ENCODE measurements at places on chromosomes 3 and 15.
A peak's percentile ranks its signal among the peaks of the same experiment; 100 is the strongest.

- DNase-seq, result no peak
Observed at GRCh38 chr15:64782751-64783150, 7.4 kb upstream of the RBPMS2 start.

DNA sequence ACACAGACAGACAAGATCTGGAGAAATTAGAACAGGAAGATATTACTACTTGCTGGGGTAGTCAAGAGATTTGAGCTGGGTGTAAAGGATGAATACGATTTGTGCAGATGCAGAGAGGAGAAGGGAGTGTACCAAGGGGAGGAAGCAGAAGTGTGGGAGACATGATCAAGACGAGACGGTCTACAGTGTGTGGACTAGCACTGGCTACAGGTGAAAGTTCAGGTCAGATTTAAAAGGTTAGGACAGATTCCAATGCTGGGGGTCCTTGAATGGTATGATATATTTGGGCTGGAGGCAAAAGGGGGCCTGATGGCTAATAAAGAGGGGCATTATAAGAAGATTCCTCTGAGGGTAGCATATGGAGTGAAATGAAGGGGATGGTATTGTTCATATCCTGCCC lies 12.1 kb downstream of the LDHAL6B start:
- DNase-seq, result no peak

DNA sequence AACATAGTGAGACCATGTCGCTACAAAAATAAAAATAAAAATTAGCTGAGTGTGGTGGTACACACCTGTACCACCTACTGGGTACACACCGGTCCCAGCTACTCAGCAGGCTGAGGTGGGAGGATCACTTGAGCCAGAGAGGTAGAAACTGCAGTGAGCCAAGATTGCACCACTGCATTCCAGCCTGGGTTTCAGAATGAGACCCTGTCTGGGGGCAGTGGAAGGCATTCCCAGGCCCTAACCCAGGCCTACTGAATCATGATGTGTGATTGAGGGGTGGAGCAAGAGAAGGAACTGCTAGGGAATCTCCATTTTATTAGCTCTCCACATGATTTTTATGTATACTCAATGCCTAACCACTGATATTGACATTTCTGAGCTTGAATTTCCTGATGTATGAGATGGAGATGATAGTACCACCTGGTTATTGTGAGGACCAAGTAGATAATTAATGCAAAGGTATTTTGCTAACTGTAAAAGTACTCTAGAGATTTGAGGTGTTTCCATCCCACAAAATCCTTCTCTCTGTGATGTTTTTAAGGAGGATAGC lies 169.5 kb upstream of the UMPS start:
- DNase-seq, result no peak

DNA sequence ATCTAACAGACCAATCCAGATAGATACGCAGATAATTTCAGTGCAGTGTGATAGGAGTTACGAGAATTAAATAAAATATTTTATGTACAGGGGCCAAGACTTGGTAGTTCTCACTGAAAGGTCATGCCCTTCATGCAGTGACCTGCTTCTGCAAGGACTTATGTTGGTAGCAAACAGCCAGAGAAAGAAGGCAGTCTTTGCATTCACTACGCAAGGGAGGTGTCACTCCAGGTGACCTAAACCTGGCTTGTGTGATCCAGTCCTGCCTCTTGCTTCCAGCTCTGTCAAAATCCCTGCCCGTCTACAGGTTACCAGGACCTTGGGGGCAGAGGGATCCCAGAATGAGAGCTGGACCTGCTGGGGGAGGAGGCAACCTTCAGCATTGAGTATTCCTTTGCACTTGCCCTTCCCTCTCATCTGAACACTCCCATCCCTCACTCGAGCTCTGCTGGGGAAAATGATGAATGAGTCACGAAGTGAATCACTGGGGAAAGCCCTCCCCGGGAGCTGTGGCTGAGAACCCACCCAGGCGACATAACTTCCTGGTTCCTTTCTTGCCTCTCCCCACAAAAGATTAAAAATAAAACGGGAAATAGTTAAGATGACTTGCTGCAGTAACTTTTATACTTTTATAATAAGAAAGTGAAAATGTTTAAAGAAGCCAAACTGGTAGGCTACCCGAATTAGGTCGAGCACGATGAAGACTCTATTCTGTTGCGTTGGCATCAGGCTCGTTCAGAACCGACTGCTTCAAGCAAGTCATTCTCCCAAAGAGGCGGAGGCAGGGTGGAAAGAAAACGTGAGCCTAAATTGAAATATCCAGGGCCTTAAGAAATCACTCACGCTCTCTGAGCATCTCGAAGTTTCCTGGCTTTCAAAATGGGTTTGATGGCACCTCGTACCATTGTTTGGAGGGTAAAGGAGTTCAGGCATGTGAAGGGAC lies 216.1 kb downstream of the SLCO3A1 start:
- peak; percentile 9 for DNase-seq

DNA sequence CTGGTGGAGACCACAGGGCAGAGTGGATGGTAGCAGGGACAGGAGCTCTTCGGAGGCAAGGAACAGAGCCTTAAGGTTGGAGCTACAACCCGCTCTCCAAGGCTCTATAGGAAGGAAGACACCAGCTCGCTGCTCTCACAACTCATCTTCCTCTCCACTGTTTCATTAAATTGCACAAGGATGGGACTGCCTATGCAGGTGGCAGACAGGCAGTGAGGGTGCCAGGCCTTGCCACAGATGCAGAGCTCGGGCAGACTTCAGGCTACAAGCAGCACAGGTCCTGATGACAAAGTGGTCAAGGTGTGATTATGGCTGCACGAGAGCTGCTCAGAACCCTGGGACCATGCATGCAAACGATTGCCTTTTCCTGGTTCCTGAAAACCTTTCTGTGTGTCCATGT lies 144.6 kb downstream of the FOXP1 start:
- no peak for DNase-seq

DNA sequence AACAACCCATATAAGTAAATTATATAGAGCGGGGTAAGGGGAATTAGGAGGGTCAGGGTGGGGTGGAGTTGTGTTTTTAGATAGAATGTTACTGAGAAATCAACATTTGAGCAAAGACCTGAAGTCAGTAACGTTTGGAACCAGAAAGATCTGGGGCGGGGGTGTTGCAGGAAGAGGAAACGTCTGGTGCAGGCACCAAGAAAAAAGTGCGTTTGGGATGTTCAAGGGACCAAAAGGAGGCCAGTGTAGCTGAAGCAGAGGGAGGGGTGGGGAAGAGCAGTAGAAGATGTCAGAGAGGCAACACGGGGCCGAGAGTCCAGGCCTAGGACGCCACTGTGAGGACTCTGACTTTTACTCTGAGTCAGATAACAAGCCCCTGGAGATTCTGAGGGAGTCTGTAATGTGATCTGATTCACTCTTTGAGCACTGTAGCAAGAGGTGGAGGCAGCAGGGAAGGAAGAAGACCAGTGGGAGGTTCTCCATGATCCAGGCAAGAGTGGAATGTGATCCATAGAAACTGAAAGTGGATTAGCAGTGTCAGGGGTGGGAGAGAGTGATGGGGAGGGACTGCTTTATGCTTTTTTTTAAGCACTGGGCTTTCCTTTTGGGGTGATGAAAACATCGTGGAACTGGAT lies 179.3 kb upstream of the CHRM5 start:
- no peak for DNase-seq

DNA sequence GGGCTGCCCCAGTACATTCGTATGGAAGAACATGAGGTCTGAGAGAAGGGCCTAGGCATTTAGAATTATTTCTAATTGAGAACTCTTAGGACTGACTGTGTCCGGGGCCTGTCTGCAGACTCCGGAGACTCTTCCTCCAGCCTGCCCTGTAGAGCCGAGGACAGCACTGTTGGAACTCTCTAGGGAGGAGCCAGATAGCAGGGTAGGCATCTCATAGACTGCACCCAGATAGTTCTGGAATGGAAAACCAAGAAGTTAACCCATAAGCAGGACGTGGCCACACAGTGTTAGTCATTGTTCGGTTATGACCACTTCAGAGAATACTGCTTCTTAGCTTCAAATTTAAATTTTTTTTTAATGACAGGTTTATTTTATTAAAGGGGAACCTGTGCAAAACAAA lies 59.5 kb downstream of the SNRK start:
- no peak for DNase-seq

- DNase-seq, result no peak
Observed at GRCh38 chr3:134636406-134636805, 14.4 kb downstream of the KY start.

GRCh38 chr15:100113351-100114080 lies 228.3 kb downstream of the ADAMTS17 start:
- DNase-seq, result no peak

- DNase-seq, result no peak
Observed at GRCh38 chr3:48747706-48748105, 30.7 kb upstream of the IP6K2 start.

- no peak for DNase-seq
Observed at GRCh38 chr3:103554451-103554850, 1119.6 kb downstream of the ZPLD1 start.

- no peak for DNase-seq
Observed at GRCh38 chr15:71109130-71109529, 6.1 kb upstream of the THSD4 start.

DNA sequence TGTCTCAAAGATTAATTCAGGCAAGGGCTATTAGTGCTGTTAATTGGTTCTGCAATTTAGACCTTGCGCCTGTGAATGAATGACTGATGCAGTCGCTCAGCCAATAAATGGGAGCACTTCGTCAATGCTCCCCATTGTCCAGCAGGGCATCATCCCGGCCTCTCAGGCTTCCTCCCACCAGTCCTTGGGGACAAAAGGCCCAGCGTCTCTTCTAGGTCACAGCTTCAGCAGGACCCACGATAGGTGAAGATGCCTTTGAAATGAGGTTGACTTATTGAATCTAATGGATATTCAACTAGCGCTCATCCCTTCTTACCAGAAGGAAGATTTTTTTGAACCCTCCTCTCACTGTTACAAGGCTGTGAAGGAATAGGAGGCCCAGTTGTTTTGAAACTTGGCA lies 47.7 kb upstream of the CLDN18 start:
- DNase-seq, result no peak

DNA sequence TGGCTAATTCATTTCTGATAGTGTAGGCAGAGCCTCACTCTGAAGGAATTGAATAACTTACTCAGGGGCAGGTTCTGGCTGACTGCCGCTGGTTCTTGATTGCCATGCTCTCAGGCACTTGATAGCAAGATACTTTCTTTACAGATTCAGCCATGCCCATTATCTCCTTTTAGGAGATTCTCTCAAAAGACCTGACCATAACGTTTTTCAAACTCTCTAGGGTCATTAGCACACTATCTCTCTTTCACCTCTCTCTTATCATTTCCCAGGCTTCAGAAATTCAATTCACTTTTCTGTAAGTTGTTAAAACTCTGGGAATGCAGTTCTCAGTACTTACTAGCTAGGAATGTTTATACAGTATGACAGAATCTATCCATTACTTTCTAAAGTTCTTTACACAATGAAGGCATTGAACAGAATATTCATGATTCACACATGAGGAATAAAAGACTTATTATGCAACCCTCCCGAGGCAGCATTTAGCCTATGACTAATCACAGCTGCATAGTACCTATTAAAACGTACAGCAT lies 850.3 kb upstream of the CADM2 start:
- no peak for DNase-seq

DNA sequence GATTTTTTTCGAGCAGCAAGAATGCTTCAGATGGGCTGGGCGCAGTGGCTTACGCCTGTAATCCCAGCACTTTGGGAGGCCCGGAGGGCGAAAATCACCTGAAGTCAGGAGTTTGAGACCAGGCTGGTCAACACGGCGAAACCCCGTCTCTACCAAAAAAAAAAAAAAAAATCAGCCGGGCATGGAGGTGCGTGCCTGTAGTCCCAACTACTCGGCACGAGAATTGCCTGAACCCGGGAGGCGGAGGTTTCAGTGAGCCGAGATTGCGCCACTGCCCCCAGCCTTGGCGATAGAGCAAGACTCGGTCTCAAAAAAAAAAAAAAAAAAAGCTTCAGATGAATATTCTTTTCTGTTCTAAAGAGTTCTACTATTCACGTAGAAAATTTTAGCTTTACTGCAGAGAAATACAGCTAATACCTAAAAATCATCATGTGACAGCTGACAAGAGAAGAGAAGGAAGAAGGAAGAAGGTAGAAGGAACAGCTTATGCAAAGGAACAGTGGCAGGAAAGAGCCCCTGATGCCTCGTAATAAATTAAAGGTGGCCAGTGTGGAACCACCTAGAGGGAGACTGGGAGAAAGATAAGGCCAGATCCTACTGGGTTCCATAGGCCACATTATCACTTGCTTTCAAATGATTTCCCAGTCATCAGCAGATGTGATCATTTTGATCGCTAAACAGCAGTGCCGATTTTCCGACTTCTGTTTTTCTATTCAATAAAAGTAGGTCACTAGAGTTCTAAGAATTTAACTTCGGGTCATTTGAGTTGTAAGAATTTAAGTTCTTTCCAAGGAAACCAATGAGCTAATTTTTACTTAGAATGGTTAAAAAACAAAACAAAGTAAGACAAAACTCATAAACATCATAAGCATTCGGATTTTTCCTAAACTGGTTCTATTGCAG lies 1.5 kb downstream of the CMTM6 start:
- no peak for DNase-seq

DNA sequence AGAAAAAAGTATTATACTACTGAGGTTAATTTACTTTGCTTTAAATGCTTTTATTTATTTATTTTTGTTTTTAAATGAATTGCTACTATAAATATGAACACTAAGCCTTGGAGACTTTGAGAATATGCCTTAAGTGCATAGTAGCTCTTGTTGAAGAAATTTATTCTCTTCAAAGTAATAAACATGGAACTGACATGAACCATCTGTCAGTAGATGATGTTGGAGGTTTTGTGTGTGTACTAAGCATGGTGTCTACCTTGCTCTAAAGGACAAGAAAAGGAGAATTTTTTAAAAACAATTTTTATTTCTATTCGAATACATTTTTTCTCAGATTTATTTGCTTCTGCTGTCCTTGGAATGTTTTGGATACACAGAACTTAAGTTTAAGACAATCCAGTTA lies 81.1 kb upstream of the PDZRN3 start:
- DNase-seq, result no peak

DNA sequence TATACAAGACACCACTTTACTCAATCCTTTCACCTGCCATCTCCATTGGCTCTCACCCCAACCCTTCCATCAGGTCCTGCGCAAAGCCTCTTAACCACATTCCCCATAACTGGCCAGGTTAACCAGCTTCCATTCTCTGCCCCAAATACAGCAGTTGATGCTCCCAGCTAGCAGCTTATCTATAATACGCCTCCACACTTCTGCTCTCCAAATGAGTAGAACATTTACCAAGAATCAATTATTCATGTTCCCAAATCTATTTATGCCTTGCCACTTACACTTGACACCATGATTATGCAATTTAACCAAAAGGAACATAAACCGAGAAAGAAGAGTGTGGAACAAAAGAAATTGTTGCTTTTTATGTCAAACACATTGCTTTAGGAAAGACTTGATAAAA lies 103.7 kb upstream of the TPM1 start:
- DNase-seq, result no peak

DNA sequence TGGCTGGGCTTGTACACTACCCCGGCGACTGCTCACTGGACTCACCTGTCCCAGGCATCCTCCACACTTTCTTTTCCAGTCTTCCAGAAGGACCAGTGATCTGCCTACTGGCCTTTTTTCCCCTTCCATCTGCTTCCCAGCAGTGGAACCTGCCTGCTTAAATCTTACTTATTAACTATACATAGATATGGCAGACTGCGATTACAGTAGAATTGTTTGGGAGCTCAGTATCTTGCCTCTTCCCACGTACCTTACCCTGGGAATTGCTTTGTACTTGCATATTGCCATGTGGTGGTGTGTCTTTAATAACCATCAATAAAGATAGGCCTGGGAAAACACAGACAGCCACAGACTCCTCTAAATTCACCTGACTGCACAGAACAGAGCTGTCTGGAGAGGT lies 11.8 kb upstream of the HES1 start:
- DNase-seq, result no peak

- no peak for DNase-seq
Observed at GRCh38 chr3:111594205-111594604, 941 bp downstream of the ZBED2 start.

All from activated CD4-positive, alpha-beta T cell treated with anti-CD3 and anti-CD28 coated beads, Interleukin-2, amount 50 U/mL, for 1 hour (primary cell).